ENCODE measurements at places on chromosomes 3 and 15. TPM values are rescaled to one million over a fixed set of nuclear protein-coding genes. Genes with fewer than 3 reads are reported as not detected.

LTF gene
- total RNA-seq: 2.1 TPM

GRCh38 chr15:101255051-101255395 is 3.2 kb upstream of the CHSY1 start:
- no peak for DNase-seq

APEH gene
- total RNA-seq: 110 TPM

WNT5A gene
- total RNA-seq: 3.6 TPM

GRCh38 chr3:45861043-45861719 is 19.3 kb upstream of the LZTFL1 start:
- DNase-seq: no peak

NRROS gene
- total RNA-seq: 3.3 TPM

SLC35A5 gene
- 21.8 TPM for total RNA-seq

FOXL2 gene
- total RNA-seq: not detected

ROBO1 gene
- total RNA-seq: 10.5 TPM

SLC7A14 gene
- total RNA-seq: not detected

Data from right cardiac atrium (tissue), 5 donors.